RCC 7860 (cell line): ENCODE measurements at places on chromosomes 12 and 14.

DNA sequence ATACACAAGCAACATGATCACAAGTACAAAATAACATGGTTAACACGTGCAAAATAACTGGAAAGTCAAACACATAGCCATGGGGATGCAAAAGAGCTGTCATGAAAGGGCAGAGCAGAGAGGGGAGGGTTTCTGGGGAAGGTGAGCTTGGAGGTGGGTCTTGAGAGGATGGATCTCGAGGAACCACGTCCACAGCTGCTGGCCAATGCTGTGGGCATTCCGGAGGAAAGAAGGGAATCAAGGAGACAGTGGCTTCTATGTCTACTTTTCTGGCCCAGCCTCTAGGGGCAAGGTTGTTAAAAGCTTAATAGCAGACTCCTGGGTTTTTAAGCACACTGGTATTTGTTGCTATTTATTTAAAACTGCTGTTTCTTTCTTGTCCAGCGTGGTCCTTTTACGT lies 8.4 kb upstream of the MYH7 start:
- DNase-seq: no peak

DNA sequence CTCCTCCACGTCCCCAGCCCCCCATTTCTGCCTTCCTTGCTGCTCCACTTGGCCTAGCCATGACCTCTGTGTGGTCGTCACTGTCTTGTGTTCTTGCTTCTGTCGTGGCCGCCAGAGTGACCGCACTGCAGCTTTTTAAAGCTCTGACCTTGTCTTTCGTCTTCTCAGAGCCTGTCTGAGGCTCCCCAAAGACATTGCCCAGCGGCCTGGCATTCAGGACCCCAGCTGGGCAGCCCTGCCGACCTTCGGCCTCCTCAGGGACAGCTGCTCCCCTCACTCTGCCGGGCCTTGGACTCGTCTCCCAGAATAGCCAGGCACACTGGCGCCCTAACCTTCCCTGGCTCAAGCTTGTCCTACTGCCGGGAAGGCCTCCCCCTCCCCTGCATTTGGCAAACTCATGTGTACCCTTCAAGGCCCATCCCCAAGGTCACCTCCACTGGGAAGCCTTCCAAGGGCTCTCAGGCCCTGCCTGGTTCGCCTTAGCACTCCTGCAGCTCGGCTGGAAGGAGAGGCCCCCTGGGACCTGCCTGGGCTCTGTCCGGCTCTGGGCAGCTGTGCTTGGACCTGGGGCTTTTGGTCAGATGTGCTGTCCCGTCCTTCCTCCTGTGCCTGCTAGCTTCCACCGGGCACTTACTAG lies 15.7 kb upstream of the DLK1 start:
- no peak for DNase-seq

DNA sequence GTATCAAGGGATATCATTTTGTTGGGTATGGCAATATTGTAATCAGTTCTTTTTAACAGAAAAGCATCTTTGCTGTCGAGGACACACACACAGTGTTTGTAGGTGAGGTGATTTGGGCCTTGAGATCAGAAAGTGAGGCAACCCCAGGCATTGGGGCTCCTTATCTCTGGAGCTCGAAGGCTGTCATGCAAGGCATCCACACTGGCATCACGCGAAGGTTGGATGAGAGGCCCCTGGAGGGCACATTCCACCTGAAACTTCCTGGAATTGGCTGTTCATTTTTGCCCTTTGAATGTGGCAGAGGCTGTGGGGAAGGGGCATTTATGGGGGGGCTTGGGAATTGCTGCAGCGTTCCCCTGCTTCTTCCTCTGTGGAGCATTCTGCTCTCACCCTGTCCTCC lies 45.5 kb downstream of the IL31 start:
- no peak for DNase-seq

DNA sequence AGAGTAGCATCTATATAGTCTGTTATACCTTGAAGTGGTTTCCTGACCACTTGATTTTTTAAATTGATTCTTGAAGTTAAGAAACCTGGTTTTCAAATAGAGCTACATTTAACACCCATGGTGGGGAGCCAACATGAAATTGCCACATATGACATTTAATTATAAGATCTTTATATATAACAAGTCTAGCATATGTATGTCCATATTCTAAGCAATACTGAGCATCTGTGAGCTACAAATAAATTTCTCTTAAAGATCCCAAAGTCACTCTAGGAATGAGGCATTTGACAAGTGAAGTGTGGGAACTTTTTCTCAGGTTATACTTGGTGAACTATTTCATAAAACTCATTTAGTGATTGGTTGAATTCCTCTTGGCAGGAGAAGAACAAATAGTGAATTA lies 132.5 kb downstream of the RPL10L start:
- no peak for DNase-seq

DNA sequence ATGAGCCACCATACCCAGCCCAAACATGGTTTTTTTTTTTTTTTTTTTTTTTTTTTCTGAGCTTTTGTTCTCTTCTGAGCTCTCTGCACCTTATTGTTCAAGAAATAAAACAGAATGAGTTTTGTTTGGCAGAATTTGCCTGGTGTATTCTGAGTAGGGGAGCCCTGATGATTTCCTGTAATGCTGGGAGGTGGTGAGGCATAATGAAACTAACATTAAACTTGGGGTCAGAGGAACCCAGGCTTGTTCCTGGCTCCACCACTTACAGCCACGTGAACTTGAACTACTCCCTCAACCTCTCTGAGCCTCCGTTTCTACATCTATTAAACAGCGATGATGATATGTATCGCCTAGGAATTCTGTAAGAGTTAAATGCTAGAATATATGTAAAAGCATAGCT lies 276.3 kb upstream of the CRY1 start:
- no peak for DNase-seq
